ENCODE measurements at places on chromosomes 7 and 10.

- DNase-seq: no peak
These were observed 269.7 kb upstream of the SORCS1 start for GRCh38 chr10:107434201-107434600.

DNA sequence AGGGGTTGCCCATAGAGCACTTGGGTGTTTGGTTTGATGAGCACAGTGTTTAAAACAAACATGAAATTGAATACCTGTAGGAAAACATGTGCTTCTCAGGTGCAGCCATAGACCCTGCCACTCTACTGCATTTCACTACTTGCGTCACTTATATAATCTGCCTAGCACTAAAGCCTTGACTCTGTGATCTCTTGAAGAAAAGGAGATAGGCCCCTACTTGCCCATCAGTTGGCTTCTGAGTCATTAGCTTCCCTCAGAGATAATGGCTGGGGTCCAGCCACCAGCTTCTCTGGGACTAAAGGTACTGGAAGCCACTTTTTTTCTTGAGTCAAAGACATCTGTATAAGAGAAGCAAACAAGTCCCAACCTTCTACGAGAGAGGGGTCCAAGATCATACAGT lies 45.9 kb upstream of the BTRC start:
- DNase-seq: no peak

DNA sequence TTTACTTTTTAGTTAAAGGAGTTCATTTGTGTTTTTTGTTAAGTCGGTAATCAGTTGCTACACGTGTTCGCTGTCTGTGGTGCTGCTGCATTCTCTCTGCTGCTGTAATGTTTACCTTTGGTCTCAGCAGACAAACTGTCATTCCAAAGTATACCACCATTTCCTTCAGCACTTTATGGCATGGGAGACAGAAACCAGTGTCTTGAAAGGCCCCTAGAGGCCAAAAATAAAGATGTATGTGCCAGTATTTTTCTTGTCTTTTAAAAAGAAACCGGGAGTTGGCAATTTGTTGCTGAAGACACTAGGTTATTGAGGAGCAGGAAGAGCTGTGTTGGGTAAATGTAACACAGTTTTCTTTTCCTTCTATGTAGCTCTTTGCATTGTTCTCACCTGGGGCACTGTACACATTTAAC lies 24.1 kb downstream of the ZNF92 start:
- DNase-seq: no peak

DNA sequence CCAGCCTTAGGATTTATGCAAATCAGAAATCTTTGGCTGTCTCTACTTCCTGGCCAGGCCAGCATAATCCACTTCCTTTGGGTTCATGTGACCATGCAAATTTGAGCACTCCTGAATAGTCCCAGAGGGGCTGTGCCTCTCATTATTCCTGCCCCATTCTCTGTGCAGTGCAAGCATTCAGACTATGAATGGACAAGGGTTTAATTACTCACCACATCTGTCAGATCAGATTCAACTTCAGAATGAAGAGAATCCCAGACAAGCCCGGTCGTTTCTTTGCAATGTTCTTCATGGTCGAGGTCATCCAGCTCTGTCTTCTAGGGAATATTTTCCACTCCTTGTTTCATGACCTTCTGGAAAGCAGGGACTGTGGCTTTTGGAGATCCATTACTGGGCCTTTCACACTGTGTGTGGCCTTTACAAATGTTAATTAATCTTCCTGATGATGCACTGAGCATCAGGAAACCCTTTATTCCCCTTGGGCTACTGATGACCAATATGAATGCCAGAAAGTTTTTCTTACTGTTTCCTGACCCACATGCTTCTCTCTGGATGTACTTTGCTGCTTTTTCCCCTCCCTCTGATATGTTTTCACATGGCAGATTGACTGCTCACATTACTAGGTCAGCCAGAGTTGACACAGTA lies 217.6 kb upstream of the TCF7L2 start:
- DNase-seq: no peak

DNA sequence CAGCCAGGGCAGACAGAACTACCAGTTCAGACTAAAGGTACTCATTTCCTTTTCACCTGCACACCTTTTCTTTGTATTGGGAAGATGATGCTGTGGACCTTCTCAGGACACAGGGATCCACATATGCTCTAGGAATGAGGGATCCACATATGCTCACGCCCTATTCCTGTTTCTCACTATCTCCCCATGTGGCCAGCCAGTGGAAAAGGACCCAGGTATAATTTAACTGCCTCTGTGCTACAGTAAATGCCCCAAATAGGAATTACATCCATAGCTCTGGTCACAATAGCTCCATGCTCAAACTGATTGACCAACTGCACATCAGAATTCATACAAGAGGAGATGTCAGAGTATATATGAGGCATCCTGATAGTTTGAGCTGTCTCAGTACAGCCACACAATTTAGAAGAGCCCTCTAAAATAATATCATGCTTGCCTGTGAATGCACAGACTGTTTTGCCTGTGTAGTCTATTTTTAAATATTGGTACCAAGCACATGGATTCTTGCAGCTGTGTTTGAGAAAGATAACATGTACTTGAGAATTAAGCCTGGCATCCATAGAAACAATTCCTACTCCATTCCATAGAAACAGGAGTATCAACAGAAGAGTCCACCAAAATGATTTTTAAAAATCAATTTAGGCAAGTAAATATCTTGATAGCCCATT lies 43.7 kb downstream of the CTTNBP2 start:
- no peak for DNase-seq

DNA sequence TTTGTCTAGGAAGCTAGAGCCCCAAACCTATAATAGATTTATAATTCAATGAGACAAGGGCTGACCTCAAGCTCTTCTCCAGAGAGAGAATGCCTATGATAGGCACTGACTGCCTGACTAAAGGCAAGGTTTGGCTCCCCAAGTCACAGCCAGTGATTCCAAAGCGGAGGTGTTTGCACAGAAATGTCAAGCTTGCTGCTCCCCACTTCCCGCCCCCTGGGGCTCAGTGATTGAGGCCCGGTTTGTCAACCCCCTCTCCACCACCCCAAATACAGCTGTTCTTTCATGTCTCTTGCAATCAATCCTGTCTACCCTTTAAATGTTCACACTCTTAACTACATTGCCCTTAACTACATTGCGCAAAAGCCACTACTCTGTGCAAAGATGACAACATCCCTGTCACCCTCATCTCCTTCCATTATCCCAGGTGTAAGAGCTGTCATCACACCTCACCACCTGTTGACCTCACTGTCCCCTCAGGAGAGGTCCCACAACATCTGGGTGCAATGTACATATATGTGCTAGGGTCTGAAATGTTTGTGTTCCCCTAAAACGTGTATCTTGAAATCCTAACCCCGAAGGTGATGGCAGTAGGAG lies 58.0 kb downstream of the NUDCD3 start:
- no peak for DNase-seq

DNA sequence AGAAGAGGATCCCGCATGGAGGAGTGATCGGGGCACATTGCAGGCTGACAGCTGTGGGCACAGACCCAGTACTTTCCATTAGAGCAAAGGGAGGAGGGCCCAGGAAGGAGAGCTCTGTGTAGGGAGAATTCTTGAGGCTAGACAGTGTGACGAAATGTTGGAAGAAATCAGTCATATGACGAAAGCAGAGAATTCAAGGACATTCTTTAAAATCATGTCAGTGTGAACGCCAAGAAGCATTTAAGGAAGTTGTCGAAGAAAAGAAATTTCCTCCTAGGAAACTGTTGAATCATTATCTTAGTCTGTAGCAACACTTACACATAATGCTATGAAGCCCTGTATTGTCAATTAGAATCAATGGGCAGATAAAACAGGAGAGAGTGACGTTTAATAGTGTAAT lies 191.3 kb upstream of the ADARB2 start:
- no peak for DNase-seq

- no peak for DNase-seq
These were observed 20.5 kb upstream of the MLXIPL start for GRCh38 chr7:73644688-73645286.

DNA sequence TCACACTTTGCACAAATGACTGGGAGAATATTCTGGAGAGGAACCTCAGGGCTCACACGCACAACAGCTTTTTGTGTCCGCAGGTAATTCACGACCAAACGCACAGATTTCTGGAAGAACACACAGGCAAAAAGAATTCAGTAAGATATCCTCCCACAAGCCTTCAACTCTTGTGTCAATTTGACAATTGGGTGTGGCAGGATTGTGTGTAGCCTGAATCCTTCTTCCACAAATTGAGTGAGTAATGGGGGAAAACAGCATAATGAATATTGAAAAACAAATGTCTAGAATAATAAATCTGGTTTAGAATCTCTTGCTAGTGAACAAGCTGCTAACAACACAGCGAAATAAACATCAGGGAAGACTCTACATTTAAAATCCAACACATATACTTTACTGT lies 125.6 kb downstream of the COBL start:
- DNase-seq: no peak

DNA sequence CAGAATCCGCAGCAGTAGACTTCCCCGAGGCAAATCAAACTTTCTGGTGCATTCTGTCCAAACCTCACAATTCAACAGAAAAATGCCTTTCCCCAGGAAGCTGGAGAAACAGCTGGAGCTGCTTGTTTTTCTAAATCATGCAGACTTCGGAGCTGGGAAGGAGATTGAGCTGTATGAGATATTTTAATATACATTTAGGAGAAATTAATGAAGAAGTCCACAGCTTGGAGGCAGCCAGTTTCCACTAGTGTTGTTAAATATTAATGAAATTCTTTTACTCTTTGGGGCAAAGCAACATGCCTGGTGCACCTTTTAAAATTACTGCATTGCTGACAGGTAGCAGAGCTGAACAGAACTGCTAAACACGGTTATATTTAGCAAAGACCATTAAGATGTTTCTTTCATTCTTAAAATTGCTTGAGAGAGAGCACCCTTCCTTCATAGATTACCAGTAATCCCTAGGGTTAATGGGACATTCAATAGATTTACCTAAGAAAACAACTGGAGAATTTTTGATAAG lies 566.4 kb downstream of the SORCS3 start:
- DNase-seq: no peak

DNA sequence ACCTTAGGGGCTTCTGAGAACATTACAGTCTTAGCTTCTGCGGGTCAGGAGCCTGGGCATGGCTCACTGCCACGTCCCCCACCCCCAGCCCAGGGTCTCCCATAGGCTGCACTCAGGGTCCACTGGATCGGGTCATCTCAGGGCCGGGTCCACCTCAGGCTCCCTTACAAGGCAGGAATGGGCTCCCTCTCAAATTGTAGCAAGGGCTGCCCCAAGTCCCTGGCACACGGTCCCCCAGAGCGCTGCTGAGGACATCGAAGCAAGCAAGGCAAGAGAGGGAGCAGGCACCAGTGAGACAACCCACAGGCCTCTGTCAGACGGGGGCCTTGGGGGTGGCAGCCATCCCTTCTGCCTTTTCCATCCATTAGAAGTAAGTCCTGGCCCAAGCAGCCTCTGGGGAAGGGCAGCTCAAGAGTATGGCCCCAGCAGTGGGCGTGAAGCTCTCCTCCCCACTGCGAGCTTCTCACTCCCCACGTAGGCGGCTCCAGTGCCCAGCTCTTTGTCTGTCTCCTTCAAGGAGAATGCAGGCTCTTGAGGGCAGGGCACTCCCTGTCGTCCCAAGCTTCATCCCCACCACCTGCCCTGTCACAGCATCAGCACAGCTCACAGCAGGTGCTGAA lies 18.0 kb upstream of the RET start:
- no peak for DNase-seq

DNA sequence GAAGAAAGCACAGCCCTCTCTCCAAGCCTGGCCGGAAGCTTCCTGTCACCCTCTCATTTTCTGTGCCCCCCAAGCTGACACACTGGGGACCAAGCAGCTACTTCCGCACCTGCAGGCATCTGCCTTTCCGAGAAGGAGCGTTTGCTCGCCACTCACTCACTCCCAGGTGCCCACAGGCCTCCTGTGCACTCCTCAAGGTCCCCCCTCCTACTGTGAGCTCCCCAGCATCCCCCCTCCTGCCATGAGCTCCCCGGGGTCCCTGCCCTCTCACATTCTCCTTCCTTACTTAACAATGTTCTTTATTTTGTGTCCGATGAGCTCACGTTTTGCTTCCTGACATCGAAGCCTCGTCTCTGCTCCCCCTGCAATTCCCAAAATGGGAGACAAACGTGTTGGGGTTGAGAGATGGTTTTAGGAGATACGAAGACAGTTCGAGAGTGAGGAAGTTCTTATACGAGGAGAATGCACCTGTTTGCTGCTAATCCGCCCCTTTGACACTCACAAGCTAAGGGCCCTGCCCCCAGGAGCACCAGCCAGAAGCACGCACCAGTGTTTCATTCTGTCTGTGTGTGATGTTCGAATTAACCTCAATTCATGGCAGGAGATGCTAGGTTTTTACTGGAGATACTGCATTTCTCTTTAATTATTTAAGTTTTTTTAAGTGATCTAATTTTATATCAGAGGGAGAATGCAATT lies 70.2 kb downstream of the PDGFA start:
- DNase-seq: no peak

GRCh38 chr10:131946321-131946751 lies 35.4 kb downstream of the BNIP3 start:
- DNase-seq: no peak

GRCh38 chr10:93916257-93917063 lies 22.7 kb downstream of the SLC35G1 start:
- no peak for DNase-seq

Measured in stimulated activated CD8-positive, alpha-beta memory T cell treated with anti-CD3 and anti-CD28 coated beads, Interleukin-15, amount 100 ng/mL, for 24 hours (primary cell).